Glutamatergic neuron (in vitro differentiated cells): ENCODE measurements at places on chromosomes 1 and 21. TPM values are rescaled to one million over a fixed set of nuclear protein-coding genes. Genes with fewer than 3 reads are reported as not detected.

The MIXL1 gene
- 0.54 TPM for total RNA-seq

DNA sequence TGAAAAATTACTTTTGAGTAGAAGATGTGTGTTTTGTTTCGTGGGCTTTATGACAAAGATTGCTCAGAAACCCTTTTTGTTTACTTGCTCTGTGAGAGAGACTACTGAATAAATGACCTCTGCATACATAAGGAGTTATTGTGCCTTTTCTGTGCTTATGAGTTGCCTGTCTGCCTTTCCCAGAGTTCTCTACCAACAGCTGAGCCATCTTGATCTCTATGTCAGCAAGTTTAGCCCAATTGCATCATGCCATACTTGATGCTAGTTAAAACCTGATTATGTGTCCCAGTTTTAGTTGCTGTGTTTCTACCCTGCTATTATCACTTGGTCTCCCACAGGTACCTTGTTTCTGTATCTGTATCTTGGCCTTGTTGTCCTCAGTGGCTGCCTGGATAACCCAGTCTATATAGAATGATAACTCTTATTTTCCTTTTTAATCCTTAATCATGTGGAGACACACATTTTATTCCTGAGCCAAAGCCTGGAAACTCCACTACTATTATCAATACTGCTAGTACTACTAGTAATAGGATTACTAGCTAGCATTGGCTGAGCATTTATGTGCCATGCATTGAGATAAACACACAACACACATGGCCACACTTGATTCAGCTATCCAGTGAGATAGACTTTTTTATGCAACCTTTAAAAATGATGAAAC lies 28.7 kb upstream of the GNG12 start:
- H3K27ac ChIP-seq = no peak overlapping the region
- H3K4me1 ChIP-seq = no peaks in the 10 kb centered on the region
- H3K4me3 ChIP-seq = no peak overlapping the region
- H3K27me3 ChIP-seq = peaks cover 2% of the 10 kb centered on the region

DNA sequence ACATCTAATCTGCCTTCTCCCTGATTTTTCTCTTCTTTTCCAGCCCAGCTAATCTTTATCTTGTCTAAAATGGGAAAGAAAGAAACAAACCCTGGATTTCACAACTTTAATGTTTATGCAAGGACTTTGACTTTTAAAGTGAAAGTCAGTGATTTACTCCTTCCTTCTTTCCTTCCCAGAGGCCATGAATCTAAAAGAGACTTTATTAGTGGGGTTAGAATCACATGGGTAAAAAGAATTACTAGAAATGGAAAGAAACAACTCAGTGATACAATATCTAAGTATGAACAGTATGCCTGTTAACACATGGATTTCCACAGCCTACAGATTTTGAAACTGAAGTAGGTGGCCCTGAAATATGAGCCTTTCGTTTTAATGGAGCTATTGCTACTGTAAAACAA lies 59.8 kb upstream of the KCNK2 start:
- H3K4me1 ChIP-seq = no peaks in the 10 kb centered on the region
- no peak for DNase-seq
- no peak overlapping the region for H3K4me3 ChIP-seq
- no peaks in the 10 kb centered on the region for H3K36me3 ChIP-seq

GRCh38 chr21:39087238-39088030 lies 95.8 kb downstream of the PSMG1 start:
- peaks cover 6% of the 10 kb centered on the region for H3K36me3 ChIP-seq
- H3K4me3 ChIP-seq = no peak overlapping the region
- H3K27me3 ChIP-seq = peaks cover 9% of the 10 kb centered on the region
- no peak overlapping the region for H3K27ac ChIP-seq

- no peak for DNase-seq
- H3K36me3 ChIP-seq = no peaks in the 10 kb centered on the region
- peaks cover 1% of the 10 kb centered on the region for H3K27me3 ChIP-seq
- H3K27ac ChIP-seq = no peak overlapping the region
Measured at GRCh38 chr1:109356915-109357314, 40.8 kb downstream of the SORT1 start.

The HES3 gene
- total RNA-seq = 0.66 TPM
